MV-4-11 (cell line): ENCODE measurements at places on chromosomes 1 and 21.

DNA sequence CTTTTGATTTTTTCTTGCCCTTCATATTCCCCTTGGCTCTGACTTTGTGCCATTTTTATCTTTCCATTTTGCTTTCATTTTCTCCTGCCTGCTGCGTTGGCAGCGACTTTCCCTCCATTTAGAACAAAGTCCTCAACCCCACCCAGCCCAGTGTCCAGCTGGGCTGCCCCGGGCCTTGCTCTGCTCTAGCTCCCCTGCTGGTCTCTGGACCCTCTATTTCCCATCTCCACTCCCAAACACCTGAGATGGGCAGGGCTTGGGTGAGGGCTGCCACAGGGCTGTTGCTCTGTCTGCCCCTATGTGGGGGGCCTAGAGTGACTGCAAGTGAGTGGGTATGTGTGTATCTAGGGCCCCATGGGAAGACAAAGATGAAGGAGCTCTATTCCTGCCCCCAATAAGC is 7.3 kb upstream of the ADAM15 start:
- DNase-seq = no peak

- DNase-seq = no peak
These were observed 467.1 kb downstream of the LMO4 start for GRCh38 chr1:87795615-87796337.

DNA sequence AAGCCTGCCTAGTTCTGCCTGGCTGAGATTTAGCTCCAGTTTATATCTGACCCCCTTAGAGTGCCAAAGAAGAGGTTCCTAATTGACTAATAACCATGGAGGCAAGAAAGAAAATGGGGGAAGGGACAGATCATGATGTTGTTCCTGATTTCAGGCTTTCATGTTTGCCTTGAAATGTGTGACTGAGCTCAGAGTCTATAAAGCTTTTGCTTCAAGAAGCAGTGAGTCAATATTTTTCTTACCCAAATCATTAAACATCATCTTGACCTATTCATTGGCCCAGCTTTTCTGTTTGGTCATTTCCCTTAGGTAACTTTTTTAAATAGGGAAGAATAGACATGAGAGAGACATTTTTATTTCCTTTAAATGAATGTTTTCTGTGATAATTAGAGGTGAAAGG is 55.9 kb downstream of the HHAT start:
- DNase-seq = no peak

DNA sequence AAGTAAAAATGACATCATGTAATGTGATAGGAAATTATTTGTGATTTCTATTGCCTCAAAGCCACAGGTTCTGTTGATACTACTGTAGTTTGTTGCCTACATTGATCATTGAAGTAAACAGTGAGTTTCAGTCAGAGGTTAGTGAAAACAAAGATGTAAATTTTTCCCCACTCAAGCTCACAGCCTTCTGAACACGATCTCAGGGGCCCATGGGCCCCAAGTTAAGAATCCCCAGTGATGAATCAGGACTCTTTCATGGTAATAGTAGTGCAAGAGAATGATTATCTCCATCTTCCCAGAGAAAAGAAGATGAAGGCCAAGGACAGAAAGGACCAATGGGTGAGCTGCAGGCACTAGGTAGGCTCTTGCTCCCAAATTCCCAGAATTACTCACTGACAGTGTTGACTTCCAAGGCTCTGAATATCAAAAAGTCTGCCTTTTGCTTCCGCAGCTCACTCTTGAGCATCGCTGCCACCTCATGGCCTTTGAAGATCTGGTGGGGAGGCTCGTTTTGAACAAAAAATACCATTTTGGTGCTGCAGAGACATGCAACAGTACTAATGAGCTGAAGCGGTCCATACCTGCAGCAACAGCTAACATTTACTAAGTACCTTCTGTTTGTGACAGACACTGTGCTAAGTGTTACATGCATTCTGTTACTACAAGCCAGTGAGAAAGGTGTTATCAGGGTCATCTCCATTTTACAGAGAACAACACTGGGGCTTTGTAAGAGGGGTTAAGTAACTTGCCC is 113.3 kb downstream of the KIAA0319L start:
- no peak for DNase-seq

DNA sequence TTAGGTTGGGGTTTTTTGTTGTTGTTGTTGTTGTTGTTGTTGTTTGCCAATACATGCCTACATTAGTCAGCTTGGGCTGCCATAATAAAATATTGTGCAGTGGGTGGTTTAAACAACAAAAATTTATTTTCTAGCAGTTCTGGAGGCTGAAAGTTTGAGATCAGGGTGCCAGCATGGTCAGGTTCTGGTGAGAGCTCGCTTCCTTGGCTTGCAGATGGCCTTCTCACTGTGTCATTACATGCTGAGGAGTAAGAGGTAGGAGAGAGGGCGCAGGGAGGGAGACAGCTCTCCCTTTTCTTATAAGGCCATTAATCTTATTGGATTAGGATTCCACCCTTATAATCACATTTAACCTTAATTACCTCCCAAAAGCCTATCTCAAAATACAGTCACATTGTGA is 52.7 kb downstream of the DIRAS3 start:
- no peak for DNase-seq
